DMS79 treated with DMSO at 0.1 percent for 48 hours (cell line): ENCODE measurements at places on chromosomes 7 and 10.

DNA sequence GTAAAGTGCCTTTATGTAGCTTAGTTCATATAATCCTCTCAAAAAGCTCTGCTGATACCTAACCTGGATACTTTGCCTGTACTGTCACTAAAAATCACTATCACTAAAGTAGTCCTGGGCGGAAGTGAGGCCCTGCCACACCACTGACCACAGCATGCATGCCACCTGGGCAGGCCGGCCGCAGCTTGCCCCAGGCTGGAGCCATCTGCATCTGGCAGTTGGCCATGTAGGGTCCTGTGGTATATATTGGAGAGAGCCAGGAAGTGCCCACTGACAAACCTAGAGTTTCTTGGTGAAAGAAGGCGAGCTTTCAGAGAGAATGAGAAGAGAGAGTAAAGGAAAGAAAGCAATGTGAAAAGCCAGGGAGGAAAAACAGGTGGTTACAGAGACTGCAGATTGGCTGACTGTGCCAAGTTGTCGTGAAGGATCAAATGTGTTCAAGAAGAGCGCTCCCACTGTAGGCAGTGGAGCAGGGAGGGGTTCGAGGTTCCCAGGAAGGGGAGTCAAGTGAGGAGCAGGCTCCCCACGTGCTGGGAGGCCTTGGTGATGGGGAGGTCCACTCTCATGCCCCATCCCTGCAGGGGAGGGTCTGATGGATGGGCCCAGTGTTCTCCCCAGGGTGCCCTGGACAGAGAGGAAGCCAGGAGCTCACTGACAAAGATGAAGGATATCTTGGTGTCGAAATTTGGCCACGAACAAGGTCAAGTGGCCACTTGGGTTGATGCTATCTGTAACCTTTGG lies 13.6 kb downstream of the LOXL4 start:
- DNase-seq: no peak

DNA sequence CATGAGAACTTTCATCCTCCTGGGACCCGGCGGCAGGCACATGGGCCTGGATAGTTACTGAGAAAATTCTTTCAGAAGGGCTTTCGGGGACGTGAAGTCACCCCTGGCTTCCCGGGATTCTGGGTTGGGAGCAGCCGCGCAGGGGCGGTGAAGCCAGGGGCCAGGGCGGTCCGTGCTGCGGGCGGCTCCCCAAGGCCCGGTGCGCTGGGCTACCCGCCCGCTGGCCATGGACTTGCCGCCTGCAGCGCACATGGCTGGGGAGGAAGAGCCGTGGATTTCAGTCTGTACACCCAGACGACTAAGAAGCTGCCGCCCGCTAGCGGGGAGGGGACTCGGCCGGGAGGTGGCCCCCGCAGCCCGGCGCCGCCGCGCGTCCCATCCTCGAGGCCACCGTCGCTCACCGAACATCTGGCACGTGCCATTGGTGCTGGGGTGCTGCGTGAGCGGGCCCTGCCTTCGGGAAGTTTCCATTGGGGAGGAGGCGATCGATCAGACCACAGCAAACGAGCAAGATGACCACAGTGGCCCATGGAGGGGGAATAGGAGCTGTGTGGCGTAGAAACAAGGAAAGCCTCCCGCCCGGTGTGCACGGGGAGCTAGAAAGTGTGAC lies 64.5 kb downstream of the TMEM209 start:
- no peak for DNase-seq

GRCh38 chr10:14880229-14880628 lies 1.6 kb downstream of the SUV39H2 start:
- DNase-seq: no peak

DNA sequence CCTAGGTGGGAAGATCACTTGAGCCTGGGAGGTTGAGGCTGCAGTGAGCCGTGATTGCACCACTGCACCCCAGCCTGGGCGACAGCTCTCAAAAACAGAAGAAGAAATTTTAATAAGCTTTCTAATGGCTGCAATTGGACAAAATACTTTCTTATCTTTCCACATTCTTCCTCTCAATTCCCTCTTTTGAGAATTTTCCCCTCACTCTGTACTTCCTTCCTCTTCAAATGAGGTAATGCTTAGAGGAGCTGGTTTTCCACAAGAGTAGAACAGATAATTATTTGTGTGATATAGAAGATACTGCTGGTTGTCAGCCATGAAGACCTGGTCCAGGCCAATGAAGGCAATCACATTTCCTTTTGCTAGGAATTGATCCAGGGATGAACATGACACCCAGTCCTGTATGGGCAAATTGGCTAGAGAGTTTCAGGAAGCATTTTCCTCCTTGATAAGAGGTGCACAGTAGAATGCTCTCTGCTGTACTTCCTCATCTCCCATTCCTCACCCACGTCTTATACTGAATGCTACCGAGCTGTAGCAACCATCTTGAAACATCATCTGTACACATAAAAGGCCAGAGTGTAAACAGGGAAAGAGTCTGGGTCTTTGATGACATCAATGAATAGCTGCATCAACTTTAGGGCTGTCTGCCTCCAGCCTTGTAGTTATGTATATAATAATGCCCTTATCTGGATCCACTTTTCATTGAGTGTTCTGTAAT lies 103.9 kb downstream of the CDK6 start:
- no peak for DNase-seq
